Lung (tissue), 17 donors: ENCODE measurements at places on chromosomes 7 and 10. TPM values are rescaled to one million over a fixed set of nuclear protein-coding genes. Genes with fewer than 3 reads are reported as not detected.

NKX1-2 gene
- 0.06 TPM for total RNA-seq

IRF5 gene
- total RNA-seq: 34.1 TPM

RBM28 gene
- total RNA-seq: 32.6 TPM

GRID1 gene
- total RNA-seq: 1.9 TPM

ATE1 gene
- total RNA-seq: 18.8 TPM

ANKRD1 gene
- total RNA-seq: 5.7 TPM

RAB19 gene
- 3.2 TPM for total RNA-seq

HOXA9 gene
- total RNA-seq: 0.11 TPM

TRIM73 gene
- total RNA-seq: 3.4 TPM

GHRHR gene
- total RNA-seq: not detected

ACBD7 gene
- 4.0 TPM for total RNA-seq

PDE1C gene
- total RNA-seq: 14.3 TPM

PMS2 gene
- 10.8 TPM for total RNA-seq

DNA sequence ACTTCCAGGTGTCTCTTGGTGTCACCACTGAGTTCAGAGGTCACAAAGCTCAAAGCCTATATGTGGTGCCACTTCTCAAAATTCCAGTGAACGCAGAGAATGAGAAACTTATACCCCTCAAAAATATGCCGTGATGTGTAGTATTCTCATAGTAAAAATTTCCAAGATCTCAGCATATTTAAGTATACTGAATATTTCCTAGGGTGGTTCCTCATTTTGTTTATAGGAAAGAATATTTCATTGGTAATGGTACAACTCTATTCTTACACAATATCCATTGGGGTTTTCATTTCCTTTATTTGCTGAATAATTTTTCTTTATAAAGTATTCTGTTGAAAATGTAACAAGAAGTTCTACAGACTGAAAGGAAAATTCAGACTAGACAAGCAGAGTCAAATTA lies 58.9 kb upstream of the ADO start:
- no peak for DNase-seq

DNA sequence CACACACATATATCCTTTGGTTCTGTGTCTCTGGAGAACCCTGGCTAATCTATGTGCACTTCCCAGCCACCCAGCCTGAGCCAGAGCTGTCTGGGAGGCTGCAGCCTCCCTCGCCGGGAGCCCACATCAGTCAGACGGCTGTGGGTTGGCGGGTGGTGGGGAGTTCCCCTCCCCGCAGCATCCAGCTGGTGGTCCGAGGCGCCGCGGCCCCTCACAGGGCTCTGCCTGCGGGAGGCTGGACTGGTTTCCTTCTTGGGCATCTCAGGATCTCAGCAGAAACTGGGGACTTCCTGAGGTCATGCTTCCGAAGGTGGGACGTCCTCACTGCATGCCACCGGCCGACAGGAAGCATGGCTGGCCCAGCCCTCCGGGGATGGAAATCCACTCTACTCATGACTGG lies 22.0 kb upstream of the PSMG3 start:
- DNase-seq: no peak

DNA sequence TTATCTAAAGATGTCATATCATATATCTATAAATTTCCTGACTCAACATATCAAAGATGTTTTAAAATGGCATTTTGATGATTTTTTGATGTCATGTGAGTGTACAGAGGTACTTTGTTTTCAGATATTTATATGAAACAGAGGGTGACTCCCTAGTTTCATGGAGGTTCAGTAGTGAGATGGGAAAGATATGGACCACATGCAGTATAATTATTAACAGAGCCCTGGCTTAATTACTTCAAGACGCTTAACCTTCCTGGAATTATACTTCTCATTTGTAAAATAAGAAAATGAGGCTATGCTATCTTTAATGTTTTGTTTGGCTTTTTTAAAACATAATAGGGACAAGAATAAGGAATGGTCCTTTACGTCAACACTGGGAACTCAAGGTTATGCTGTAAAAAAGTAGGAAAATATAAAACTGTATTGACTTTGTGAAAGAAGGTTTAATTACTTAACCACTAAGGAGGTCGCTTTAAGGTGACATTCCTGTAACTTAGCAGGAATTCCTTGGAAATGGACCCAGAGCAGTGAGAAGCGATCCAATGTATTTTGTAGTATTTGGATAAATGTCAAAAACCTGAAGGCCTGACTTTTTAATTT lies 821.0 kb upstream of the IGFBP3 start:
- peak; percentile 18 for DNase-seq

GRCh38 chr10:112904000-112904399 lies 46.0 kb upstream of the TCF7L2 start:
- no peak for DNase-seq

- peak; percentile 69 for DNase-seq
Measured at GRCh38 chr7:110921595-110922151, 169.3 kb upstream of the LRRN3 start.

DNA sequence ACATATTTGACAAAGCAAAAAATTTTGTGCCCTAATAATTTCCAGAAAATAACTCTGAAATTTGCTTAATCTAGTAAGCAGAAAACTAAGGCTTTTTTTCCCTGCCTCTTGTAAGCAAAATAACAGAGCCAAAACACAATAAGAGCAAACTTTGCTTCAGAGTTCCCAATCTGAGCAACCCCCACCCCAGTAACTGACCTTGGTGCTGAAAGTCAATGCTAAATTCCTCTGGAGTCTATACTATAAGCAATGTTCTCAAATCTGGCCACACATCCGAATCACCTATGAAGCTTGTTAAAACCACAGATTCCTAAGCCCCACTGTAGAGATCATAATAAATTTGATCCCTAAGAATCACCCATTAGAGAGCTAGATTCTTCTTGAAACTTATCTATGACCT lies 150.5 kb downstream of the ELAPOR2 start:
- peak; percentile 19 for DNase-seq

DNA sequence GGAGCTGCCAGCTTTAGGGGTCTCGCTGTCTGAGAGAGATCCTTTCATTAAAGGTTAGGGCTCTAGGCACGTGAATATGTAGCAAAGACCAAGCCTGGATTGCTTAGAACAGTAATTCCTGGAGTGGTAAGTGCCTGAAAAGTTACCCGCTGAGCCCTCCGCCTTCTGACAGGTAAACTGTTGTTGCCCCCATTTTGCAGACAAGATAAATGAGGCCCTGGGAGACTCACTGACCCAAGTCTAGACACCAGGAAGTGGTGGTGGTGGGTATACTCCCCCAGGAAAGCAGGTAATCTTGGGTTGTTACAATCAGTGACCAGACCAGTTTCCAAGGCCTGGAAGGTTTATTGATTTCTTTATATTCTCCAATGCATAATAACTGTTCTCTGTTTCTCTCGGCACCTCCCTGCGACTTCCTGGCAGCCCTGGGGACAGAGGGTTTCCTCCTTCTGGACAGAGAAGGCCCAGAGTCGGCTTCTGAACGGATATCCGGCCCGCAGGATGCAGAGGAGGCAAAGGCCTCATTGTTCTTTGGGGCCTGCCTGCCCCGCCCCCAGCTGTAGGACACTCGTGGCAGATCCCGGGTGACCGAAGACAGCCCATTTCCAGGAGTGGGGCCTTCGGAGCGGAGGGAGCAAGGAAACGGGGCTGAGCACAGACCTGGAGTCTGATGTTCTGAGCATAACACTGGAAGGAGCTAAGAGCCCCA lies 1.3 kb upstream of the GRK5 start:
- DNase-seq: peak; percentile 61

DNA sequence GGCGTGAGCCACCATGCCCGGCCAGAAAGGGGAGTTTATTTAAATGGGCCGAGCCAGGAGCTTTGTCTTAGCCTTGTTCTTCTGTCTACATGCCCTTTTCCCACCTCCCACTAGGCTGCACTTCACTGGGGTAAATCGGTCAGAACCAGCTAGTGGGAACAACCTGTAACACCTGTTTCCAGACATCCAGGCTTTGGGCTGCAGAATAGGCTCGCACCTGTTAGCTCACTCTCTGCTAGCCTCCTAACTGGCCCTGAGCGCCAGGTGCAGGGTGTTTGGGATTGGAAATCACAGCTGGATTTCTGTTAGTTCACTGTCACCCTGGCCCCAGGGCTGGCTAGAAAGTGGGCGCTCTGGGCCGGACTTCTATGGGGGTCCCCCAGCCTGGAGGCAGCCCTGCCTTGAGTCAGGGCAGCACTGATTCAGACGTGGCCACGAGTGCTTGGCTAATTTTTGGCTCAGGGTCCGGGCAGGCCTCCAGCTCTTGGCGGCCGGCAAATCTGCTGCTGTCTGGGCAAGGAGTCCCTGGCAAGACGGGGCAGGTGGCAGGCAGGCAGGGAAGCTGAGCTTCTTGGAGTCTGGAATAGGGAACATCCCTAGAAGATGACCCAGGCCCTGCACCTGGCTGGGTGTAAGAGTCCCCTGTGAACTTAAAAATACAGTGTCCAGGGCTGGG lies 48.6 kb downstream of the GTF2IRD1 start:
- DNase-seq: no peak

GRCh38 chr7:157011333-157012112 lies 1.1 kb upstream of the MNX1 start:
- no peak for DNase-seq

DNA sequence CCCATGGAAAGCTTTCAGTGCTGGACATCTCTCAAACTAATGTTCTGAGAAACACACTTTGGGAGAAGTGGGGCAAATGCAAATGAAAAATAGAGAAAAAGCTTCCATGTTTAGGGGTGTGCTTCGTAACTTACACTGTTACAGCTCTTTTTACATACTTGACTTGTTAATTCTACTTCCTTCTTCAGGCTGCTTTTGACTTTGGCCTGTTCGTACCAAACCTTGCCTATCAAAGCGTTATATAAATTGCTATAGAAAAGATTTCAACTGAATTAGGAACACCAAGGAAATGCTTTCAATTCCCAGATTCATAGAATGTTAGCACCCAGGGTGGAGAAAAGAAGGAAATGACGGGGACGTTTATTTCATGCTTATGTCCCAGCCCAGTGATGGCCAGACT lies 140.8 kb upstream of the PRR15 start:
- no peak for DNase-seq

DNA sequence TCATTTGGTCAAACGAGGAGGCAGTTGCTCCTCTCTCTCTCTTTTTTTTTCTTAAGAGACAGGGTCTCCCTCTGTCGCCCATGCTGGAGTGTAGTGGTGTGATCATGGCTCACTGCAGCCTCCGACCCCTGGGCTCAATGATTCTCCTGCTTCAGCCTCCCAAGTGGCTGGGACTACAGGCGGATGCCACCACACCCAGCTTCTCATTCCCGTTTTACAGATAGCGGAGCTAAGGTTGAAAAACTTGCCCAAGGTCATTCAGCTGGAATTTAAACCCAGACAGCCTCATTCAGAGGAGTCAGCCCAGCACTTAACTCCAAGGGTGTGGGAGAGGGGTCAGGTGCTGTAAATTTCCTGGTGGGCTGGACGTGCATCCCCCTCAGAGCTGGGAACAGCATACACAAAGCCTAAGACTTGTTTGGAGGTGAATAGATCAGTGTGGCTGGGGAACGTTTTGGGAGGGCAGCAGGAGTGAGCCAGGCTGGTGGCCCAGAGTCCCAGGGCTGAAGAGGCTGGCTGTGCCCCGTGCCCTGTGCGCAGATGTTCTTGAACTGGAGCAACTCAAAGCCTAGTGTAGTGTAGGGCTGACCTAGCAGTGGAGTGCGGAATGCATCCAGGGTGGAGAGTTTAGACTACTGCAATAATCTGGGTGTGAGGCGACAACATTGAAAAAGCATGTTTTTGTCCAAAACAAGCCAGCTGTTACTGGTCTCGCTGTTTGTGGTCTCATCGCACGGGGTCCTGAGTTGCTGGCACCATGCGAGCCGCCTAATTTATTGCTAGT lies 2.3 kb downstream of the HTRA1 start:
- peak; percentile 69 for DNase-seq

GRCh38 chr7:108285778-108286177 lies 155.6 kb upstream of the LAMB4 start:
- no peak for DNase-seq

GRCh38 chr7:4140933-4141332 lies 541.2 kb upstream of the FOXK1 start:
- no peak for DNase-seq

- no peak for DNase-seq
Measured at GRCh38 chr10:25405871-25406270, 231.1 kb downstream of the GPR158 start.

GRCh38 chr7:122550545-122550944 lies 148.4 kb downstream of the RNF133 start:
- DNase-seq: no peak

- DNase-seq: no peak
Measured at GRCh38 chr7:21251151-21251800, 176.6 kb upstream of the SP4 start.

DNA sequence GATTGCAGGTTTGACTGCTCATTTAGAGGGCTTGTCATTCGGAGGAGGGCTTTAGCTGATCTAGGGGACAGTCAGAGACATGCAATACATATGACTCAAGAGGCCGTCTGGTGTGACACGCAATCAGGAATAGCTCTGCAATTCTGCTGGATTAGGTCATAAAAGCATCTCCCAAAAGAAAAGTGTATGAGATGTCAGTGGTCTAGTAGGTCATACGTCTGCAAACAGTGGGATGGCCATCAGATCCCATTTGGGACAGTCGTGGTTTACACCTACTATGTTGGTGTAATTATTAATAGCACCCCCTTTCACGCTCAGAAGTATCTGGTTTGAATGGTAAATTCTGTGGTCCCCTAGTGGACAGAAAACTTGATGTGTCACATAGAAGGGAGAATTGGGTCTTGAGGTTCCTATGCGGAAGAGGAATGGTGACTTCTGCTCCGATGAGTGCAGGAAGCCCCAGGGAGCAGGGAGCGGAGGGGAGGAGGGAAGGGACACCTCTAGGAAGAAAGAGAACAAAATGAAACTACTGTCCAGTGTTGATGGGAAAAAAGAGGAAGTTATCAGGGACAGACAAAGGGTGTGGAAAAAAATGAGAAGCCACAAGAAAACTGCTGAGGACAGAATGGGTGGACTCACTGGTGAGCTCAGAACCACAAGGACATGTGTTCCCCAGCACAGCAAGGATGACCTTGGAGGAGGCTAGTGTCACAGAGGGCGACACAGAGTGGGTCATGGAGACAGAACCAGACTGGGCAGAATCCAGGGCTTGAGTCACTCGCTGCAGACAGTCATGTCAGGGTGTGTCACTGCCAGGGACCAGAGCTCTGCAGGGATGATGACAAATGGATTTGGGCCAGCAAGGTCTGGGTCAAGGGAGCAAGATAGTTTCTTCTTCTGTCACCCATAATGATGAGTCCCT lies 59.9 kb downstream of the MAP3K8 start:
- DNase-seq: no peak

GRCh38 chr10:132847856-132848255 lies 61.9 kb upstream of the NKX6-2 start:
- DNase-seq: no peak

- no peak for DNase-seq
Measured at GRCh38 chr10:103781329-103782061, 73.9 kb downstream of the SH3PXD2A start.

DNA sequence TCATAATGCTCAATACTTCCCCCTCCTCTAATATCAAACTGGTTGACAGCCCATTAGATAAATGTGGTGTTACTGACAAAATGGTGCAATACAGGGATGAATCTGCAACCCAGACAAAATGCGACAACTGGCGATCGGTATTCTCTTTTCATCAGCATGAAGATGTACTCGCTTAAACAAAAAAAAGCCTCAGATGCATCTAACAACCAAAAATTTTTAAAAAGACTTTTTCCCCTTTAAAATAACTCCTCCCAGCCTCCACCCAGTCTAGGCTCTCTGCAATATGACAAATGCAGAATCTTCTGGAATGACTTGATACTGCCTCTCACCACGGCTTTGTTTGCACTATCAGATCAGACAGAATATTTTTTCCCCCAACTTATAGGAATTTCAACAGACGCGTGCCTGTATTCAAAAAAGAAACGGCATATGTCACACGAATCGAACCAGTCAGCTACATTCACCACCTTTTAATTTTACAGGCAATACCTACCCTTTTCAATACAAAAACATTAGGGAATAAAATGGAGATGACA lies 1.2 kb downstream of the YWHAG start:
- DNase-seq: peak; percentile 23

GRCh38 chr7:17472518-17472917 lies 174.1 kb downstream of the AHR start:
- no peak for DNase-seq
